Posterior vena cava (tissue), 2 donors: ENCODE measurements at places on chromosomes 2 and 18. TPM values are rescaled to one million over a fixed set of nuclear protein-coding genes. Genes with fewer than 3 reads are reported as not detected.

BMP10 gene
- 0.65 TPM for total RNA-seq

KCNG3 gene
- total RNA-seq = 0.05 TPM

TM4SF20 gene
- total RNA-seq = not detected

IL1RN gene
- total RNA-seq = 1.7 TPM

ACMSD gene
- not detected for total RNA-seq

IL18RAP gene
- 4.1 TPM for total RNA-seq

BOLL gene
- not detected for total RNA-seq

LIPG gene
- 1.7 TPM for total RNA-seq

SCYGR6 gene
- total RNA-seq = not detected

NEURL3 gene
- 0.14 TPM for total RNA-seq

UNC80 gene
- total RNA-seq = not detected

LRATD1 gene
- total RNA-seq = 1.9 TPM

KIAA2012 gene
- not detected for total RNA-seq
